ENCODE measurements at places on chromosomes 7 and 10. TPM values are rescaled to one million over a fixed set of nuclear protein-coding genes. Genes with fewer than 3 reads are reported as not detected.
A peak's percentile ranks its signal among the peaks of the same experiment; 100 is the strongest.

Gene GPR146
- 3.9 TPM for total RNA-seq

DNA sequence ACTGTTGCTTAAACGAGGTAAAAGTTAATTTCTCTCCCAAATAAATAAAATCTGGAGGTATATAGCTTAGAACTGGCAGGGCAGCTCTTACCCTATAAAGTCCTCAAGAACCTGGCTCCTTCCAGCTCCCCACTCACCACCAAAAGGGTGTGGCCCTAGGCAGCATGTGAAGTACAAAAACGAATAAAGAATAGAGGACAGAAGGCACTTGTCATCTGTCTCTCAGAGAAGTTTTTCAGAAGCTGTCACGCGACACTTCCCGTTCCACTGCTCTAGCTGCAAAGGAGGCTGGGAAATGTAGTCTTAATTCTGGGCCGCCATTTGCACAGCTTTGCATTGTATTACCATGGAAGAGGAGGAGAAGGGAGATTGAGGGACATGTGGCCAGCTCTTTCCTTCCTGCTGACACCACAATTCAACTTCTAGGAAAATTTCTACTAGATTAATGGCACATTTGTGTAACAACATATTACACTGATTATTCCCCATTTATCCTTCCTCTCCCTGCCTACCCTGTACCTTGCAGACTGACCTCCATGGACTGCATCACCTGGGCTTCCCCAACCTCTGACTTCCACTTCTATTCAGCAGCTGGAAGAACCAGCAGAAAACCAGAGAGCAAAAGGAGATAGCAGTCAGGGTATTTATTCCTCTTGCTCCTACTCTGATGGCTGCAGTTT is 62.2 kb downstream of the CCDC71L start:
- DNase-seq = peak; percentile 80

- no peak for DNase-seq
Observed at GRCh38 chr7:15922002-15922401, 235.5 kb upstream of the MEOX2 start.

GRCh38 chr7:25913598-25914224 is 238.3 kb upstream of the NFE2L3 start:
- DNase-seq = no peak
